ENCODE measurements at places on chromosomes 6 and 20. TPM values are rescaled to one million over a fixed set of nuclear protein-coding genes. Genes with fewer than 3 reads are reported as not detected.

DNA sequence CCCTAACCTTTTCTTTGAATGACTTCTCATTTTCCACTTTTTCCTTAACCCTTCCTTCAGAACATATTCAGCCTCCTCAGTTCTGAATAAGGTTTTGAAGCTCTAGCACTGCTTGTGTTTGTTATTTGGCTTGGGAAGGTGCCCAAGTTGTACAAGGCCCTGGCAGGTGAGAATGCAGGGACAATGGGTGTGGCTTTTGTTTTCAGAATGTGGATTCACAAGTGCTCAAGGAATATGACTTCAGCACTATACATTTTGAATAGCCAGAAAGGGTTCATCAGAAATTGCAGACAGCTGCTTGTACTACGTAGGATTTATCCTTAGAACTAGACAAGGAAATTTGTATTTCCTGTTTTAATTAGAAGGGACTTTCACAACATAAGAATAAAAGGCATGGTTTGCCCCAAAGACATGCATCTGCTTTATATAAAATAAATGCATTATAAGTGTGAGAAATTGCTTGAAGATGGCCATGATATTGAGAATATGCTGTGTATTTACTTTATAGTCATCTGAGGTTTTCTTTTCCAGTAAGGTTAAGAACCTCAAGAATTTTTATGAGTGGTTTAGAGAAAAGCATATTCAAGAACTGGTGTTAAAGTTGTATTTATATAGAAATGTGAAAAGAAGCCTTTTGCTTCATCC, 29.3 kb upstream of the PRDM1 start:
- DNase-seq, result no peak

DNA sequence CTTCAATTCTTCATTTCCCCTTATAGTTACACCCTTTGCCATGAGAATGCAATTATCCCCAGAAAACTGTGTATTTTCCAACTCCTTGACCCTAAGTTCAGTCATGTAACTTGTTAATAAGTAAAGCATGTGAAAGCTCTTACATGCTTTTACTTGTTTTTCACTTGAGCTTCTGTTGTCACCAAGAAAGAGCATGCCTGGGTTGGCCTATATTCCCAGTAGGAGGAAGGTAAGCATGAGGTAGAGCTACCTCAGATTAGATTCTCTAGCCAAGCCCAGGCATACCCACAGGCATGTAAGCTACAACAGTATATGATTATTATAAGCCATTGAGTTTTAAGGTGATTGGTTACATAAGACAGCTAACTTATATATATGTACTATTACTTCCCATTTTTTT, 101.7 kb upstream of the SMLR1 start:
- no peak for DNase-seq

GRCh38 chr6:148803979-148804378, 57.1 kb downstream of the UST start:
- no peak for DNase-seq

The GPR63 gene
- not detected for total RNA-seq

GRCh38 chr6:23728707-23729106, 397.3 kb upstream of the NRSN1 start:
- DNase-seq, result no peak

The HLA-C gene
- 45.5 TPM for total RNA-seq

The KCNS1 gene
- not detected for total RNA-seq

DNA sequence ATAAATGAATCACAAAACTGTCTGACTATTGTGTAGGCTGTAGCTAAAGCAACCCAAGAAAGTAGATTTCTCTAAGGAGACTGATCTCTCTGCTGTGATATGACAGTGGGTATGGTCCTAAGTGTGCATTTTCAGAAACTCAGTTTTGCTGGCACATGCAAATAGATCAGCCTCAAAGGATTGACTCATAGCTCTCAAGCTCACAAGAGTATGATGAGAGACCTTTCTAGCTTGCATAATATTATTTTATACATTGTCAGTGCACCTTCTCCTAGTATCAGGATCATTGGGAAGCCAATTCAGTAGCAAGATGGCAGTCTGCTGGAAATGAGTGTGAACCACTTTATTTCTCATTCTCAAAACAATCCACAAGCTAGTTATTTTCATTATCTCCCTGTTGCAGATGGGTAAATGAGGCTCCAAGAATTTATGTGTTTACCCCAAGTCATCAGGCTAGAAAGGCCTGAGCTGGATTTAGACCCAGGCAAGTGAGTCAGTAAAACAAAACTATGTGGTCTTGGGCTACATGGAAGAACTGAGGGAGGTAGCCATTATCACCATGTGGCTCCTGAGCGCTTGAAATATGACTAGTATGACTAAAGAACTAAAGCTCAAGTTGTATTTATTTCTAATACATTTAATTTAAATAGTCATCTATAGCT, 27.9 kb upstream of the PLCB4 start:
- no peak for DNase-seq

DNA sequence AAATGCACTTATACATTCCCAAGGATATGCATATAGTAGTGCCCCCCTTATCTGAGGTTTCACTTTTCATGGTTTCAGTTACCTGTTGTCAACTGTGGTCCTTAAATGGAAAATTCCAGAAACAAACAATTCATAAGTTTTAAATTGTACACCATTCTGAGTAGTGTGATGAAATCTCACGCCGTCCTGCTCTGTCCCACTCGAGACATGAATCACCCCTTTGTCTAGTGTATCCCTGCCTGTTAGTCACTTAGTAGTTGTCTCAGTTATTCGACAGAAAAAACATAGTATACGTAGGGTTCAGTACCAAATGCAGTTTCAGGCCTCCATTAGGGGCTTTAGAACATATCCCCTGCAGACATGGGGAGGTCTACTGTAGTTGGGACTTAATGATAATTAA, 57.0 kb downstream of the MAP1LC3A start:
- no peak for DNase-seq

GRCh38 chr6:14885498-14885897, 360.4 kb upstream of the JARID2 start:
- no peak for DNase-seq

GRCh38 chr6:139595183-139595582, 220.7 kb upstream of the CITED2 start:
- no peak for DNase-seq

The MMP24 gene
- 113 TPM for total RNA-seq

DNA sequence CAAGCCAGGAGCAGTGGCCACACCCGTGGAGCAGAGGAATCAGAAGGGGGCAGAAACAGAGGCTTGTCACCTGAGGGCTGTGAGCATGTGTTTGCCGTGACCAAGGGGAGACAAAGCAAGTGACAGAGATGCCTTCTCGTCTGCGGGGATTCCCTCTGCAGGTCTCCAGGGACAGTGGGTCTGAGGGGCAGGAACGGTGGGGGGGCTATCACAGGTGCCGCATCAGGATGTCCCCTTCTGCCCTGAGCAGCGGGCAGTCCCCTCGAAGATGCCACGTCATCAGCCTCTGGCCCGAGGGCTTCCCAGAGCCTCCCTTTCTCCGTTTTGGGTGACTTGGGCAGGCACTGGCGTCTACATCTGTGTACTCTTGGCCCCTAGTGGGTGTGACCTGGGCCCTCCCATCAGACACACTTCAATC, 338.7 kb downstream of the PREX1 start:
- no peak for DNase-seq

DNA sequence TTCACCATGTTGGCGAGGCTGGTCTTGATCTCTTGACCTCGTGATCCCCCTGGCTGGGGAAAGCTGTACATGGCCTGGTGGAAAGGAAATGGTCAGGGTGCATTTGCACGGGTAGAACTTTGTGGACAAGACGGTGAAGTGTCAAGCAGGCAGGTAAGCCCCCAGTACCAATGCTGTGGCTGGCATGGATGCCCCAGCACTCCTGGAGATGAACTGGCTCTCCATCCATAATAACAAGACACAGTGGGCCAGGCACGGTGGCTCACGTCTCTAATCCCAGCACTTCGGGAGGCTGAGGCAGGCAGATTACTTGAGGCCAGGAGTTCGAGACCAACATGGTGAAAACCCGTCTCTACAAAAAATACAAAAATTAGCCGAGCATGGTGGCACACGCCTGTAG, 37.3 kb upstream of the TMEM181 start:
- DNase-seq, result no peak

DNA sequence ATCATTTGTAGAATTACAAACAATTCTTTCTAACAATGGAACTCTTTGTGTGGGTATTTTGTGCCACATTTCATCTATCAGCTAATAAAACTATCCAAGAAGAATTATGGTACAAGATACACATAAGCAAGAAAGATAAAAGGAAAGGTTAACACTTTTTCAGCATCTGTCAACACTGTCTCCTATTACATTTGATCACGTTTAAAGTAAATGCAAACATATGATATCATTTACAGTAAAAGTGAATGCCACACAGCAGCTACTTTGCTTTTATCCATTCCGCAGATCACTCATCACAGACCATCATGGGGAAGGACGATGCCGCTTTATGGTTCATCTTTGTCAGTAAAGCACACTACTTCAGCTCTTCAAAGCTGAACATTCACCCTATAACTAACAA, 456.4 kb upstream of the MANEA start:
- no peak for DNase-seq

GRCh38 chr6:47162793-47163192, 120.7 kb upstream of the ADGRF1 start:
- no peak for DNase-seq

GRCh38 chr6:119974430-119975159, 625.0 kb upstream of the MAN1A1 start:
- DNase-seq, result no peak

DNA sequence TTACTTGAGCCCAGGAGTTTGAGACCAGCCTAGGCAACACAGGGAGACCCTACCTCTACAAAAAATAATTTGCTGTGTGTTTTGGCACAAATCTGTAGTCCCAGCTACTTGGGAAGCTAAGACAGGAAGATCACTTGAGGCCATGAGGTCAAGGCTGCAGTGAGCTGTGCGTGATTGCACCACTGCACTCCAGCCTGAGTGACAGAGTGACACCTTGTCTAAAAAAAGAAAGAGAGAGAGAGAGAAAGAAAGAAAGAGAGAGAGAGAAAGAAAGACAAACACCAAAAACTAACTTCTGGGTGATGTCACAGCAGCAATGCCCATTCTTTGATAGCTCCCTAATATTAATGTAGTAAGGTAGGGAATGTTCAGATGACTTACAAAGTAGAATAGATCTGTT, 20.4 kb downstream of the USP49 start:
- no peak for DNase-seq

GRCh38 chr20:49292010-49292409, 14.2 kb upstream of the ZNFX1 start:
- DNase-seq, result no peak

DNA sequence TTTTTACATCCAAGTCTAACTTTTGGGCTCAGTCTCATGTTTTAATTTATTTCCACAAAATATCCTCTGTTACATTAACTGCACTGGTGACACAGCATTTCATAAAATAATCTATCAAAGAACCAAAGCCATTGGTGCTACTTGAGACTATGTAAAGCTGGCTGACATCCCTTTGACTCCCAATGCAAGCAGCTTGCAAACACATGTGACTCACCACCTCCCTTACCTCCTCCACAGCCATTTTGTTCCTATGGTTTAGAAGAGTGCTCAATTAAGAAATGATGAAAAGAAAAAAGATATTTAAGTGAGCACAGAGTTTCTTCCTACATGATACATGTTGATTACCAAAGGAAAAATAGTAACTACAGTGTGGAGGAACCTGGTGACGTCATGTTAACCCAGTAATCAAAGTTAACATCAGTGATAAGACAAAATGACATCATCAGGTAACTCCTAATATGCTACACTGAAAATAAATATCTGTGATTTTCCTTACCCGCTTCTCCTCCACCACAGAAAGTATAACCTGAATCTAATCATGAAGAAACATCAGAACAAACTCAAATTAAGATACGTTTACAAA, 53.3 kb upstream of the LGSN start:
- no peak for DNase-seq

DNA sequence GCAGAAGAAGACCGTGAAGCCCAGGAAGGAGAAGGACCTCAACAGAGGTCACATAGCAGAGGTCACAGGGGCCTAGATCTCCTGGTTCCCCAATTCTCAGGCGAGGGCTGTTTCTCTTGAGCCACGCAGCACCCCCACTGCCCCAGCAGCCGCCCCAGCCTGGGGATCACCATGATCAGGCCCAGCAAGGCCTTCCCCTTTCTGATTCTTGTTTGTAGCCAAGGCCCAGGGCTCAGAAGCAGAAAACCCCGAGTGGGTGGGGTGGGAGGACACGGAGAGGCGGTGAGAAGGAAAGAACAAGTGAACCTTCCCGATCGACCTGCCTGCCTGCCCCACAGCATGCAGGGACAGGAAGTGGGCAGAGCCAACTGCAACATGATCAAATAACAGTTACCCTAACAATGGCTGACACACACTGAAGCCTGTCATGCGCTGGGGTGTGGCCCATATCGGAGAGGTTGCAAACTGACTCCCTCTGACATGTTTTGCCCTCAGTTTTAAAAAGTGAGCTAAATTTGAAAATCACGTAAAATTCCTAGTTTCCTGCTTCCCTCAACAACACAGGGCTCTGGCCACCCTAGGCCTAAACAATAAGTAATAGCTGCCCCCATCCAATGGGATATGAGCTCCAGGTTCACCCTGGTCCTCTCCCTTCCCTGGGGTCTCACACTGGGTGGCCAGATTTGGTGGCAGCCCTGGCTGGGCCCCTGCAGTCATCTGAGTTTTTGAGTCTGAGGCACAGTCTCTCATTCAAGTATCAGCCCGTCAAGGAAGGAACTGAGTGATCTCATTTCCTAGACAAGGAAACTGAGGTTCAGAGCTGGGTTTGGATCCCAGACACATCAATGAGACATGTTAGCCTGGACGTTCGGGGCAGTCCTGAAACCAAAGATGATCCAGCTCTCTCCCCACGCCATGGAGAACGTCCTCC, 6.5 kb downstream of the PEDS1 start:
- no peak for DNase-seq
